Jurkat, Clone E6-1 (cell line): ENCODE measurements at places on chromosomes 7 and 10.

DNA sequence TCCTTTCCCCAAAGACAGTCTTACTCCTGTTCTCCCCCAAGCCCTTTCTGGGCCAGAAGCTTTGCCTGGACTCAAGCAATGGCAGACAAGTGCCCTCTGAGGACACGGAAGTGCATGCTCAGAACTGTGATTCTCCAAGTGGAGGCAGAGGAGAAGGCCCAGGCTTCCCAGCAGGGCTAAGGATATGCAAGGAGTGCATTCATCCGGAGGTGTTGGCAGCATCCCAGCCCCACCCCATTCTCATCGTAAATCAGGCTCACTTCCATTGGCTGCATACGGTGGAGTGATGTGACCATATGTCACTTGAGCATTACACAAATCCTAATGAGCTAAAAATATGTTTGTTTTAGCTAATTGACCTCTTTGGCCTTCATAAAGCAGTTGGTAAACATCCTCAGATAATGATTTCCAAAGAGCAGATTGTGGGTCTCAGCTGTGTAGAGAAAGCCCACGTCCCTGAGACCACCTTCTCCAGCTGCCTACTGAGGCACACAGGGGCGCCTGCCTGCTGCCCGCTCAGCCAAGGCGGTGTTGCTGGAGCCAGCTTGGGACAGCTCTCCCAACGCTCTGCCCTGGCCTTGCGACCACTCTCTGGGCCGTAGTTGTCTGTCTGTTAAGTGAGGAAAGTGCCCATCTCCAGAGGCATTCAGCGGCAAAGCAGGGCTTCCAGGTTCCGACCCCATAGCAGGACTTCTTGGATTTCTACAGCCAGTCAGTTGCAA, 1.4 kb upstream of the RBP3 start:
- no peak for DNase-seq

GRCh38 chr10:88456730-88457129, 126.4 kb downstream of the RNLS start:
- DNase-seq: peak; percentile 10

DNA sequence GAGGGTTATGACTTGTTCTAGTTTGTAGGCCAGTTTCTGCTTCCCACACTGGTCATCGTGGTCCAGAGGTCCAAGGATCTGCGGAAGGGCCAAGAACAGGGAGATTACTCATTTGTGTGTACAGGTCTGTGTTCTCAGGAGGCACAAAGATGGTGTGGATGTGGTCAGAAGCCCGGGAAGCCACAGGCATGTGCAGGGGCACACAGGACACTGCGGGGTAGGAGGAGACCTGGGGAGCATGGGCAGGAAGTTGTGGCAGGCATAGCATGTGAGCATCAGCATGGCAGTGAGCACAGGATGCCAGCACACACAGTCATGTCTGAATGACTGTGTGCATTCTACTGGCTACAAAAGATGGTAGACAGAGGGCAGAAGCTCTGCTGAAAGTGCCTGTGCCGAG, 445.8 kb downstream of the PLXNA4 start:
- DNase-seq: peak; percentile 86

DNA sequence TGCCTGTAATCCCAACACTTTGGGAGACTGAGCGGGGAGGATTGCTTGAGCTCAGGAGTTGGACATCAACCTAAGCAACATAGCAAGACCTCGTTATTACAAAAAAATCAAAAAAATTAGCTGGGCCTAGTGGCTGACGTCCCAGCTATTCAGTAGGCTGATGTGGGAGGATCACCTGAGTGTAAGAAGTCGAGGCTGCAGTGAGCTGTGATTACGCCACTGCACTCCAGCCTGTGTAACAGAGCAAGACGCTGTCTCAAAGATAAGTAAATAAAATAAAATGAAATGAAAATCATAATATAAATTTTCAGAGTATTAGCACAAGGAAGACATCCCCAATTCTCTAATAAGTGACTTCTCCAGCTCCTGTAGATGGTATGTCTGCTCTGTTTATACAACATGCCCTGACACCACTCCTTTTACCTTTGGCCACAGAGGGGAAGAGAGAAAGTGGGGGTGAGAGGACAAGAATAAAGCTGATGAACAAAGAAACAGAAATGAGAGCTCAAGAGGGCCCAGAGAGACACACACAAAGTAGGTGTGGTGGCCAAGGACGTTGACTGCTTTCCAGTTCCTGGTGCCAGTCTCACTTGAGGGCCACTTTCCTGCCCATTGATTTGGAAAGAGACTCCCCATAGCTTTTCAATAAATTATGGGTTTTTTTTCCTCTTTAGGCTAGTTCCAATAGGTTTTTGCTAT, 62.9 kb downstream of the PTTG1IP2 start:
- DNase-seq: no peak

DNA sequence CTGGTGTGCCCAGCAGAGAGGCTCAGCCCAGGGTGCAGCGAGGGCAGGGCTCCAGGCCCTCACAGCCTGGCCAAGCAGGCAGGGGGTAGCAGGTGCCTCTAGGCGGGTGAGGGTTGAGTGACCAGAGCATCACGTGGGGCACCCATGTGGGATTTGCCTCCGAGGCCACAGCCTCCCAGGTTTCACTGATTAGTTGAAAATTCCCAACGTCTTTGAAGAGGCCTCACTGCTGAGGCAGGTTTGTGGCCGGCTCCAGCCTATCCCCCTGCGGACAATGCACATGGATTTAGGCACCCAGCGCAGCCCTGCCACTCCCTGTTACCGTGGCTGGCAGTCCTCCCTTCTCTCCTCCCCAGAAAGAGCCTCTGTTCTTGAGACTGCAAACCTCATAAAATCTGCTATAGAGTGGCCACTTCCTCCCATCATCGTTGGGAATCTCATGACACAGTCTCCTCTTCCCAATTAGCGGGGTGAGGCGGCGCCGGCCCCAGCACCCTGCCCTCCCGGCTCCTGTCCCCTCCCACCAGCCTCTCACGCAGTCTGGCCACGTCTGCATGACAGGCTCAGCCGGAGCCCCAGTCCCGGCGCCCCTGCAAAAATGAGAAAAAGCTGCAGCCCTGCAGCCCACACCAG, 10.8 kb downstream of the MYL10 start:
- DNase-seq: no peak

DNA sequence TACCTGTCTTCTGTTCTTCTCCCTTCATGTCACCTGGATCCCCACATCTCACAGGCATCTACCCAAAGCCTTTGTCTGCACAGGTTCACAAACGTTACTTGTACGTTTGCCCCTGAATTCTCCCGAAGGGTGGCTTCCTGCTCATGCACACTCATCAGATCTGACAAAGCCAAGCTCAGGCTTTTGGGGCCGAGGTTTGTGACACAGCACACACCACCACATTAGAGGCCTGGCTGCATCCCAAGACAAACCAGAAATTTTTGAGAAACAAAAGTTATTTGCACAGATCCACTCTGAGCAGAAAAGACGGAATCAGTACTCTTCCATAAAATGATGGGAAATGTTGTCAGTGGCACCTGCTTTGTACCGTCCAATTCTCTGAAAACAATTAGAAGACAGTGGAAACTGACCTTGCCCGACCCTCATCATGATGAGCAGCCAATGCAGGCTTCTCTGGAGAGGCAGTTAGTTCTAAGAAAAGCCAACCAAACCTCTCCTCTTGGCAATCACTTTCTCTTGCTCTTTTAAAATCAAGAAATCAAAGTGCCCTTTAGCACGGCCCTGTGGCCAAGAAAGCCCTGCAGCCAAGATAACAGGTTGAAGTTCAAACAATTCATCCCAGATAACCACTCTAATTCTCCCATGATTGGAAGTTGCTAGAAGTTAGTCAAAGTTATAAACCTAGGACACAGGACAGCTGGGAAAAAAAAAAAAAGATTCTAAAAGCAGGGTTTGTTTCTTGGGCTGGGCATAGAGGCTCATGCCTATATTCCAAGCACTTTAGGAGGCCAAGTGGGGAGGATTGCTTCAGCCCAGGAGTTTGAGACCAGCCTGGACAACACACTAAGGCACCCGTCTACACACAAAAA, 13.6 kb upstream of the SVIL start:
- DNase-seq: peak; percentile 59

DNA sequence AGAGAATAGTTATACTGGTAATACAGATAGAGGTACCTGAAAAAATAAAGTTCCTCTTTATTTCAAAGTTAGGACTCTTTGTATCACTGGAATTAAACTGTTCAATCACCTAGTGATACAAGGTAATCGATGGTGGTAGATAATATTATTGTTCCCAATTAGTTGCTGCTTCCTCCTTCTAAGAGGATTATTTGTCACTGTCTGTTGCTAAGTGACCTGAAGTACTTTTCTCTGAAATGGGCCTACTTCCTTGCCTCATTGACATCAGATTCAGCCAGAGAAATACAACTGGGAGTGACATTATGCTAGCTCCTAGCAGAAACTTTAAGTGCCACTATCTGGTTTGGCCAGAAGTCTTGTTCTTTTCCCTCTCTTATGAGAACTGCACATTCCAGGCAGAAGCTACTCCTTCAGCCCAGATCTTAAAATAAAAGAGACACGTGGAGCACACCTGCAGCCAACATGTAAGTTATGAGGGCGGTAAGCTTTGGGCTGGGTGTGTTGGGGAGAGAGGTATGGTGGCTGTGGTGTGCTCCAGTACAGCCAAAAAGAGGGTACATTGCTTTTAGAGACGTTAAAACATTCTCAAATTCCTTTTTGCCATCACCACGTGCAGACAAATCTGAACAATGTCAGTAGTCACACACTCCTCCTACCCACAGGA, 54.8 kb downstream of the MINDY3 start:
- DNase-seq: no peak

- no peak for DNase-seq
Measured at GRCh38 chr10:126198681-126199080, 189.6 kb downstream of the ADAM12 start.

DNA sequence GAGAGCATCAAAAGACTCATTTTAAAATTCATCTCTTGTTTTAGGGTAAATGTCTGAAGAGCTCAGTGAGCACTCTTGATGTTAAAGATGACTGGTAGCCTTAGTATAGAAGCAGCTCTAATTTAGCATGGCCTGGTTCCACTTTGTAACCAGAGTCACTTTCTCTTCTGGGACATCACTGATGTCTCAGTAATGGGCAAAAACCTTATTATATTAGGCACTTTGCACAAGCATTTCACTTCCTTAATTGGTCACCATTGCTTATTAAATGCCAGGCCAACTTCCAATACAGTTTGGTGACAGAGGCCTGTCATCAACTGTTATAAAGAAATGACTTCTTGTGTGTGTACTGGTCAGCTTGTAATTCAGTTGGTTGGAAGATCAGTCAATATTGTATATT, 53.0 kb downstream of the STEAP1B start:
- DNase-seq: no peak

- DNase-seq: peak; percentile 52
Measured at GRCh38 chr7:18320971-18321567, 174.5 kb upstream of the HDAC9 start.

DNA sequence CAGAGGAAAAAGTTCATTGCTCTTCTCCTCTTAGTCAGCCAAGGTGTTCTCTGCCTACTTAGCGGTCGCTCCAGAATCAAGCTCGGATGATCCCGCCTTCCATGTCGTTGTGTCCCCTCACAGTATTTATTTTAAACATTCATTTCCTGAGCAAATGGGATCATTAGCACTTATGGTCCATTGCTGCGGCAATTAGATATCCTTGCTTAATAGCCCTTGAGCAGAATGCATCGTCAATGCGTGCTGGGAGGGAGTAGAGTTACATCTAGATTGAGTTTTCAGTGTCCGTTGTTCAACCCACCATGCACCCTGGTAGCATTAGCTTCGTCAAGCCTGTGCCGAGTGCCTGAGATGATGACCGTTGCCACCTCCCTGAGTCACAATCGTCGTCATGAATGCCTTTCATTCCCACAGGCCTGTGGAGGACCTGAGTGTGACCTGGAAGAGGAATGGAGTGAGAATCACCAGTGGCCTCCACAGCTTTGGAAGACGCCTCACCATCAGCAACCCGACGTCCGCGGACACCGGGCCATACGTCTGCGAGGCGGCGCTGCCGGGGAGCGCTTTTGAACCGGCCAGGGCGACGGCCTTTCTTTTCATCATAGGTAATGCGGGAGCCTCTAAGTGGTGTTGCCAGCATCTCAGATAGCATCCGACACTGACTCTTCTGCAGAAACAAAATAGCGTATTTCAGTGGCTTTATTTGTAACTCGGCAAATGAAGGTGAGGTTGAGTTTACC, 650.4 kb downstream of the SDK1 start:
- no peak for DNase-seq

DNA sequence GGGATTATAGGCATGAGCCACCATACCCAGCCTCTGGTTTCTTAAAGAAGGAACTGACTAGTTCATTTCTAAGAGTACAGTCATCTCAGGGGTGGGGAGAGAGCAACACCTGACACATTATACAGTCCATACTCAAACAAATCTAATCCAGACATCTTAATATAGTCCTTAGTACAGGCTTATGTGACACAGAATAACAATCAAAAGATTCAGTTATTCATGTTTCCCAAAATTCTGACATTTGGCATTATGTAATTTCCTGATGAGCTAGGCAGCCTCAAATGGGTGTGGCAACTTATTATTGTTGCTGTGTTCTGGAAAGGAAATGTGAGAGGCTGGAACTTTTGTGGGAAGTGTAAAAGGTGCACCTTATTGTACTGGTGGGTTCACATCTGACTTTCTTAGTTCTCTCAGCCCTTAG, 116.3 kb downstream of the WDFY4 start:
- no peak for DNase-seq

GRCh38 chr7:37129035-37129425, 319.6 kb downstream of the ELMO1 start:
- DNase-seq: no peak

GRCh38 chr7:151690606-151691005, 170.9 kb upstream of the RHEB start:
- no peak for DNase-seq

DNA sequence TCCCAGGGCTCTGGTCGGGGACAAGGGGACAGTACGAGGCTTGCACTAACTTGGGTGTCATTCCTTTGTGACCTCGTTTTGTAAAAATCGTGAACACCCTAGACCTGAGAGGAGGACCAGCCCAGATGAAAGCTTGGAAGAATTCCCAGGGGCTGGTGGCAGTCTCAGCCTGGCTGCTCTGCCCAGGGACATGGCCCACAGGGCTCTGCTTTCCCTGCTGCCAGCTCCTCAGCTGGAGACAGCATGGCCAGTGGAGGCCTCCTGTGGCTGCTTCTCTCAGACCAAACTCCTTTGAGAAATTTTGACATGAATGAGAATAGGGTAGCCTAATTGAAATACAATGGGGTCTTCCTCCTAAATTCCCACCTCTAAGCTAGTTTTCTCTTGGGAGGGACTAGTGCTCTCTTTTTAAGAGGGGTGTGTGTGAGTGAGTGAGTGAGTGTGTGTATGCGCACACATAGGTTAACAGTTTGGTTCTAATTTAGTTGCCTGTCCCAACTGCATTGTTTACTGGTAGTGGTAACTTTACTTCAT, 140.3 kb upstream of the EFCAB10 start:
- DNase-seq: no peak

DNA sequence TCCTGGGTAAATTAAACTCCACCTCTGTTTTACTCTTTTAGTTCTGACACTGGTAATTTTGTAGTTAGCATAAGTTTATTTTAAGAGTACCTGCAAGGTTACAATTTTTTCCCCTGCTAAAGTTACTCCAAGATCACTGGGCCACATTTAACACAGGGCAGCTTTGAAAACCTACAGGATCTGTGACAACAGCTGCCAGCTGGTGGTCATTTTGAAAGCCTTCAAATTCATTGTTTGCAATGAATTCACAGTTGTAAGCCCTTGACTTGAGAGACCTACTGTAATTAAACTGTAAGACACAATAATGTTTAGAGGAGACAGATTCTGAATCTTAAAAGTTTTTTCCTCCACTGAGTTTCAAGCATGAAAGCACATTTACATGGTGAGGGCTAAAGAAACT, 129.6 kb downstream of the CNOT4 start:
- no peak for DNase-seq

GRCh38 chr10:88404133-88404532, 179.0 kb downstream of the RNLS start:
- DNase-seq: no peak

- DNase-seq: no peak
Measured at GRCh38 chr7:73718905-73719805, at the start of gene STX1A. Gene STX1A (minus strand): TSS chr7:73719669. CDS start chr7:73719631, 38 bp downstream.
